Right atrium auricular region (tissue), 2 donors: ENCODE measurements at places on chromosomes 3 and 15. TPM values are rescaled to one million over a fixed set of nuclear protein-coding genes. Genes with fewer than 3 reads are reported as not detected.
A peak's percentile ranks its signal among the peaks of the same experiment; 100 is the strongest.

DNA sequence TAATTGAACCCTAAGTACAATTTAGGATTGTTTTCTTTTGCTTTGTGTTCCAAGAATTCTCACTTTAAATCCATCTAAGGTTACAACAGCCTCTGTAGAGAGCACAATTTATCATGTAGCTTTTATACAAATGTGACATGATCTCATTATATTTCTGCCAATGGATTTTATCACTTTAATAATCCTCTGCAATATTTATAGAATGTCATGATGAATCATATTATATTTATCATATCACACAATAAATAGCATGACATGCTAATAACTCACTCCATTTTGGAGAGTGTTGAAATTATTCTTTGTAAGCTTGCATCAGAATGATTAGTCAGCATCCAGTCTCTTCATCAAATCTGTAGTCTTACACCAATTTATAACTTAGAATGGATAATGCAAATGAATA is 280.6 kb upstream of the ZNF717 start:
- no peaks in the 10 kb centered on the region for H3K4me1 ChIP-seq
- no peak overlapping the region for H3K4me3 ChIP-seq
- H3K27me3 ChIP-seq: no peaks in the 10 kb centered on the region
- H3K27ac ChIP-seq: no peak overlapping the region
- no peaks in the 10 kb centered on the region for H3K36me3 ChIP-seq

Gene ZNF660
- 0.67 TPM for total RNA-seq

Gene CD80
- total RNA-seq: 0.20 TPM

Gene RIOX2
- 9.5 TPM for total RNA-seq

Gene GPR27
- total RNA-seq: 0.98 TPM

Gene ANXA2
- 214 TPM for total RNA-seq

Gene RNU6-1
- not detected for total RNA-seq

DNA sequence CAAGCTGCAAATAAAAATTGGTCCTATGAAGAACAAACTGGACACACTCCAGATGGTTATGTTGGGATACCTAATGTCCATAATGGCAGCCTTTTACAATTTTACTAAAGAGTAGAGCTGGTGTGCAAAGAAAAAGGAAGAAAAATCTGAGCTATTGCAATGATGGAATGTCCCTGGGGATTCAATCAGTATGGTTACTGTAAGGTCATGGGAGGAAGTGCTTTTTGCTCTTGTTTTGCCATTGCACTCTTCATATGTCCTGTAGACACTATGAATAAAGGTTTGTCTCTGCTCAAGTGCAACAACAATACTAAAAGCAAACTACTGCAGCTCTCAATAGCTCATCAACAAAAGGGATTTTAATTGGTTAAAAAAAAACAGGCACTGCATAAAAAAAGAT is 5.4 kb downstream of the PFN2 start:
- no peak overlapping the region for H3K27ac ChIP-seq
- H3K27me3 ChIP-seq: no peaks in the 10 kb centered on the region

GRCh38 chr3:71315431-71315830 is 268.1 kb downstream of the FOXP1 start:
- no peaks in the 10 kb centered on the region for H3K27me3 ChIP-seq
- no peaks in the 10 kb centered on the region for H3K36me3 ChIP-seq
- no peak for DNase-seq
- H3K27ac ChIP-seq: no peak overlapping the region

- H3K27ac ChIP-seq: no peak overlapping the region
- no peak overlapping the region for H3K4me3 ChIP-seq
Measured at GRCh38 chr3:185423178-185423577, 60.2 kb downstream of the MAP3K13 start.

Gene ETV5
- total RNA-seq: 22.8 TPM

DNA sequence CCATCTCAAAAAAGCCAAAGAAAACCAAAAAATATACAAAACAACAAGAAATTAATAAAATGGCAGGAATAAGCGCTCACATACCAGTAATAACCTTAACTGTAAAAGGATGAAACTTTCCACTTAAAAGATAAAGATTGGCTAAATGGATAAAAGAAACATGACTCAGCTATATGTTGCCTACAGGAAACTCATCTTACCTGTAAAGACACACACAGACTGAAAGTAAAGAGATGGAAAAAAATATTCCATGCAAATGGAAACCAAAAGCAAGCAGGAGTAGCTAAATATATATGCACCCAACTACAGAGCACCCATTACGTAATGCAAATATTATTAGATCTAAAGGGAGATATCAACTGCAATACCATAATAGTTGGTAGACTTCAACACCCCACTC is 49.7 kb downstream of the ADAM10 start:
- H3K36me3 ChIP-seq: no peaks in the 10 kb centered on the region
- H3K27me3 ChIP-seq: no peaks in the 10 kb centered on the region
- H3K4me1 ChIP-seq: no peaks in the 10 kb centered on the region
- no peak overlapping the region for H3K4me3 ChIP-seq
- H3K27ac ChIP-seq: no peak overlapping the region
- no peak for DNase-seq

DNA sequence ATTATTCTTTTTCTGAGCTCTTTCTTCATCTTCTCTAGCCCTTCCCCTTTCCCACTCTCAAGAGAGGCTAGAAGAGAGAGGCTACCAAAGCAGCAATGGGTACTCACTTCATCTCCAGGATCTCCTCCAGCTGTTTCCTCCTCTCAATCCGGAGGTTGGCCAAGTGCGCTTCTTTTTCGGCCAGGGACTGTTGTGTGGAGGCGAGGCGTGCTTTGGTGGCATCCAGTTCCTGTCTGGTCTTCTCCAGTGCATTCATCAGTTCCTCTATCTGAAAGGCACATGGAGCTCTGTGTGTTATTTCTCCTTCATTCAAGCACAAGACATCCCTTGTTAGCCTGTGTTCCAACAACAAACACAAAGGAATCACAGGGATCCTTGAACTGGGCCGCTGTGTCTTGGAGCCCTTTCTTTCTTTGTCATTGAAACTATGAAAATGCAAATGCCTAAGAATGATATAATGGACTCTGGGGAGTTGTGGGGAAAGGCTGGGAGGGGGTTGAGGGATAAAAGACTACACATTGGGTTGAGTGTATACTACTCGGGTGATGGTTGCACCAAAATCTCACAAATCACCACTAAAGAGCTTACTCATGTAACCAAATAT is 401.3 kb upstream of the WNT5A start:
- H3K27me3 ChIP-seq: no peaks in the 10 kb centered on the region
- no peak overlapping the region for H3K27ac ChIP-seq
- H3K4me3 ChIP-seq: no peak overlapping the region
- H3K4me1 ChIP-seq: no peaks in the 10 kb centered on the region
- H3K36me3 ChIP-seq: no peaks in the 10 kb centered on the region

Gene XIRP1
- total RNA-seq: 319 TPM

- H3K36me3 ChIP-seq: peaks cover 4% of the 10 kb centered on the region
- DNase-seq: no peak
- H3K4me1 ChIP-seq: peaks cover 6% of the 10 kb centered on the region
- H3K27ac ChIP-seq: no peak overlapping the region
- H3K27me3 ChIP-seq: no peaks in the 10 kb centered on the region
- H3K4me3 ChIP-seq: no peak overlapping the region
Measured at GRCh38 chr3:197085137-197085536, 55.5 kb upstream of the MELTF start.

DNA sequence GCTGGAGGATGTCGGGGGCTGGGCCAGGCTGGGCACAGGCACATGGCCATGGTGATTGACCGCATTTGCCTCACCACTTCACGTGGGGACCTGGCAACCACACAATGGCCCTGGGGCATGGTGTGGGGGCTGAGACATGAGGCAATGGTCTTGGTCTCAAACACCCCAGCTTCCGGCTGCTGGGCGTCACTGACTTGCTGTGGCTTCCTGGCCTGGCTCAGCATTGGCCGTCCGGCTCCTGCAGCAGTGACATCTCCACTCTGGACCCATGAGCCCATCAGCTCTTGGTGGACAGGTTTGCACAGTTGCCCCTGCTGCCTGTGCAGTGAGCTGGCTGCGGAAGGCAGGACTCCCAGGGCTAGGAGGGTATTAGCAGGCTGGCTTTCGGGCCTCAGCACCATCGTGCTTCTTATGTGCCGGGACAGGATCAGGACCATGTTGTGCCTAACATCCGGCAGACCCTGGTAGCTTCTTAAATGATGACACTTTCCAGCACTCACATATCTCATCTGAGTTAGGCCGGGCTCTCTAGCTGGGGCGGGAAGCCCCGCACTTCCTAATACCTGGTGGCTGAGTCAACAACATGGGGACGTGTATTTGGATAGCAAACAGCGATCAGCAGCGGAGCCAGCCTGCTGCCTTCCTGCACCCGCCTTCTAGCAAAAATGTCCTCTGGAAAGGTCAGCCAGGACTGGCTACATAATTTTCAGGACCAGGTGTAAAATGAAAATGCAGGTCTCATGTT is 34.1 kb downstream of the ZNF710 start:
- H3K4me3 ChIP-seq: no peak overlapping the region
- H3K27me3 ChIP-seq: no peaks in the 10 kb centered on the region
- H3K27ac ChIP-seq: peak overlapping the region; percentile 61

DNA sequence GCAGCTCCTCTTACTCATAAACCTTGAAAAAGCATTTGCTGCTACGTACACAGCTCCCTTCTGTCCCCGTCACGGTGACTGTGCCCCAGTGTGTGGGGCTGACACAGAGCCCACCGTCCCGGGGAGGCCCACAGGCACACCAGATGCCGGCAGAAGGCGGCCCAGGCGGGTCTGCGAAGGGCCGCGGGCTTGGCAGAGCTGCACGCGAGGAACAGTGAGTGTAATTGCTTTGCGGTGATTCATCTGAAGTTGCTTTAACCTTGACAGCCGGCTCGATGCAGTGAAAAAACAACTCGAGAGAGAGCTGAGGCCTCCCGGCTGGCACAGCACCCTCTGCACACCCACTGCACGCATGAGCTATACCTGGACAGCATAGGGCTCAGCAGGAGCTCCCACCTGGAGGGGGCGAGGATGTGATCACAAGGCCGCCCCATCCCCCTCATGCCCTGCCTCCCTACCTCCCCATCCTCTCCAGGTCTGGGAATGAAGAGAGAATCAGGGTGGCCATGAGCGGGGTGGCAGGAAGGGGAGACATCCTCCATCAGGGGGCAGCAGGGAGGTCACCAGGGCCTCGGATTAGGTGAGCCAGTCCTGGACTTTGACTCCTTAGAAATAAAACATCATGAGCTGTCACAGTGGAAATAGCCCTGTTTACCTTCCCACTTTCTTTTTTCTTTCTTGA is 172.7 kb downstream of the MEGF11 start:
- H3K27me3 ChIP-seq: no peaks in the 10 kb centered on the region
- H3K4me1 ChIP-seq: peaks cover 9% of the 10 kb centered on the region
- DNase-seq: no peak
- no peak overlapping the region for H3K4me3 ChIP-seq
- peak overlapping the region; percentile 23 for H3K27ac ChIP-seq

Gene ARL8B
- total RNA-seq: 33.9 TPM

Gene GOLGA8J
- not detected for total RNA-seq

Gene MUC4
- not detected for total RNA-seq

Gene IL5RA
- 2.6 TPM for total RNA-seq

- no peaks in the 10 kb centered on the region for H3K27me3 ChIP-seq
- no peak for DNase-seq
- H3K4me1 ChIP-seq: no peaks in the 10 kb centered on the region
- H3K4me3 ChIP-seq: no peak overlapping the region
Measured at GRCh38 chr3:81871358-81872155, 110.1 kb upstream of the GBE1 start.

Gene GPR149
- not detected for total RNA-seq

Gene RBP2
- total RNA-seq: not detected

GRCh38 chr3:48952510-48953118 is 34.0 kb downstream of the ARIH2 start:
- DNase-seq: no peak
- H3K27ac ChIP-seq: no peak overlapping the region
- H3K36me3 ChIP-seq: peaks cover 19% of the 10 kb centered on the region
- H3K27me3 ChIP-seq: no peaks in the 10 kb centered on the region
- H3K4me1 ChIP-seq: no peaks in the 10 kb centered on the region

DNA sequence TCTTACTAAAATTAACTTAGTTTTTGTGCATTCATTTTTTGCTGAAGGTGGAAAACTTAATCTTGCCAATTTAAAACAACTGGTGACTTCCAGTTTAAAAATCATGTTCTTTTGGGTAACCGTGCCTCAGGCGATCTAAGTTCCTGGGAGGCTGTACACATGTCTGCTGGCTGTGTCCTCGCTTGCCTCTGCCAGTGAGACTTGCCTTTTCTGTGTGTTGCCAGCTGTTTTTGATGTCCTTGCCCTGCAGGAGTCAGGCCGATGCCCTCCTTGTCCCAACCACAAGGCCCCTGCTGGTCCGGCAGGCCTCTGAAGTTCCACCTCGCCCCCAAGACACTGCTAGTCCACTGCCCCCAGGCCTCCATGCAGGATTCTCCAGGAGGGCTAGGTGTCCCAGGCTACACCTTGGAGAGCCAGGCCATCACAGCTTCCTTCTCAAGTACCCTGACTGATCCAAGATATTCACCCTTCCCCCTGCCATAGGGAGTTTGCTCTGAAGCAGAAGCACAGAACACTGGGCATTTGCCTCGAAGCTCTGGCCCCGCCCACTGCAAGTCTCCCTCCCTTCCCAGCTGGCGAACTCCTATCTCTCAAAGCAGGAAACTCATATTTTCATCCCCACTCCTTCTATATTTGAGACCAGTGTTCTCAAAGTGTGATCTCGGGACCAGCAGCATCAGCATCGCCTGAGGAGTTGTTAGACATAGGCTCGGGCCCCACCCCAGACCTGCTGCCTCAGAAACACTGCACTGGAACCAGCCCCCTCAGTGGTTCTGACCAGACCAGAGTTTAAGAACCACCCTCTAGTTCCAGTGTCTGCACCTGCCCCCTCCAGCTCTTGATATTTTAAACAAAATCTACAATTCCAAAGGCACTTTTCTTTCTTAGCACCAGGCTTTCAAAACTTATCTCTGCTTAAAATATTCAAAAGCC is 185.8 kb upstream of the UBE2E1 start:
- H3K27ac ChIP-seq: no peak overlapping the region
- H3K4me1 ChIP-seq: no peaks in the 10 kb centered on the region
- H3K36me3 ChIP-seq: no peaks in the 10 kb centered on the region
- H3K27me3 ChIP-seq: no peaks in the 10 kb centered on the region

GRCh38 chr15:27549746-27550145 is 549.4 kb downstream of the OCA2 start:
- H3K4me3 ChIP-seq: no peak overlapping the region
- no peak overlapping the region for H3K27ac ChIP-seq
- H3K36me3 ChIP-seq: no peaks in the 10 kb centered on the region
- no peak for DNase-seq
- no peaks in the 10 kb centered on the region for H3K27me3 ChIP-seq
- no peaks in the 10 kb centered on the region for H3K4me1 ChIP-seq

DNA sequence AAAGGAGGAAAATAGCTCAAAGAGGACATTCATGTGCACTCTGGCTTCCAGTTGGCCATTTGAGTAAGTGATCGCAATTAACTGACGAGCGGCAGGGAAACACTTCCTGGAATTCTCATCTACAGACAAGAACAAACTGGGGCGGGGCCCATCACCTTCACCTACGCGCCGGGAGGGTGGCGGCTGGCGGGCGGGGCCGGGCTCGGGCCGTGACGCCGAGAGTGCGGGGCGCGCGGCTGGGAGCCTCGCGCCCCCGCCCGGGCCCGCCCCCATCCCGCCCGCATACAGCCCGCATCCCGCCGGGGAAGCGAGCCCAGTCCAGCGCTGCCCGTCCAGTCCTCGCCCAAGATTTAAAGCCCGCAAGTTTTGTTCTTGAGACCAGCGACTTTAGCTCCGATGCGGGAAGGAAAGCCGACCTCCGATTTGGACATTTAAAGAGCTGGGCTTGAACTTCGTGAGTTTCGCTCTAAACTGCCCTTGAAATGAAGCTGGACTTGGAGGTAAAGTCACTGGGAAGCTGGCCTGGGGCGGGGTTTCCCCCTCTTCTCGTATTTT is at the start of gene B3GNT5:
Gene B3GNT5, plus strand, starts transcription at position 281 of the 555 bp plus-strand sequence. CDS start 16,546 bp downstream, outside the sequence.
- no peaks in the 10 kb centered on the region for H3K27me3 ChIP-seq
- peak within 1 kb of the TSS; percentile 81 for H3K27ac ChIP-seq
- no peaks in the 10 kb centered on the region for H3K4me1 ChIP-seq
- no peaks in the 10 kb centered on the region for H3K36me3 ChIP-seq

GRCh38 chr3:16204751-16205150 is 30.3 kb downstream of the GALNT15 start:
- no peak for DNase-seq
- no peaks in the 10 kb centered on the region for H3K4me1 ChIP-seq
- H3K27me3 ChIP-seq: no peaks in the 10 kb centered on the region
- H3K4me3 ChIP-seq: no peak overlapping the region
